ENCODE measurements at places on chromosomes 1 and 21. TPM values are rescaled to one million over a fixed set of nuclear protein-coding genes. Genes with fewer than 3 reads are reported as not detected.

The TFF2 gene
- not detected for total RNA-seq

The DTL gene
- total RNA-seq: 7.7 TPM

The SYTL1 gene
- total RNA-seq: 5.9 TPM

The CSF3R gene
- 8.8 TPM for total RNA-seq

The GPA33 gene
- not detected for total RNA-seq

The PGLYRP3 gene
- not detected for total RNA-seq

The TMEM125 gene
- total RNA-seq: 1.6 TPM

The WDR64 gene
- 1.3 TPM for total RNA-seq

The TTC39A gene
- 5.2 TPM for total RNA-seq

The PTGER3 gene
- 4.8 TPM for total RNA-seq

The COL11A1 gene
- 239 TPM for total RNA-seq

The PLA2G2F gene
- not detected for total RNA-seq

The PSRC1 gene
- total RNA-seq: 13.7 TPM

The PRELP gene
- total RNA-seq: 12.8 TPM

The MAP10 gene
- total RNA-seq: 4.6 TPM

The UBASH3A gene
- not detected for total RNA-seq

The OXCT2 gene
- 0.66 TPM for total RNA-seq

The GREM2 gene
- 6.4 TPM for total RNA-seq

The HES4 gene
- 43.5 TPM for total RNA-seq

The HSPA13 gene
- 86.6 TPM for total RNA-seq

The LAX1 gene
- total RNA-seq: 0.38 TPM

The LORICRIN gene
- total RNA-seq: 0.44 TPM

The SH2D2A gene
- total RNA-seq: 0.27 TPM

The OR2T1 gene
- total RNA-seq: not detected

The AMY1C gene
- total RNA-seq: not detected

The KRTAP22-1 gene
- total RNA-seq: not detected

The SPRR2A gene
- not detected for total RNA-seq

The TRIM46 gene
- 5.7 TPM for total RNA-seq

The DMBX1 gene
- total RNA-seq: 0.55 TPM

The NPPB gene
- not detected for total RNA-seq

The CRYBG2 gene
- total RNA-seq: 1.9 TPM

The ZFP69B gene
- total RNA-seq: 10.4 TPM

The PLA2G4A gene
- total RNA-seq: 11.1 TPM

The PRMT6 gene
- 29.9 TPM for total RNA-seq

The SPRR1A gene
- not detected for total RNA-seq

Measured in camera-type eye (tissue), 1 donor.